ENCODE measurements at places on chromosomes 6 and 20. TPM values are rescaled to one million over a fixed set of nuclear protein-coding genes. Genes with fewer than 3 reads are reported as not detected.

TRIM31 gene
- total RNA-seq: 0.75 TPM

NCOA7 gene
- 11.5 TPM for total RNA-seq

- peak; percentile 9 for ATAC-seq
Observed at GRCh38 chr20:37238426-37238825, 23.2 kb downstream of the GHRH start.

GRCh38 chr6:34246563-34247391 lies 2.0 kb downstream of the SMIM29 start:
- ATAC-seq: no peak

Data from motor neuron (in vitro differentiated cells).